ENCODE measurements at places on chromosomes 5 and 9. TPM values are rescaled to one million over a fixed set of nuclear protein-coding genes. Genes with fewer than 3 reads are reported as not detected.

Gene PCDHB12
- not detected for total RNA-seq

Gene MPDZ
- not detected for total RNA-seq

Gene TRIP13
- total RNA-seq, result 43.4 TPM

Gene ARL14EPL
- not detected for total RNA-seq

Gene FOXD4L4
- 0.11 TPM for total RNA-seq

Gene FOXE1
- total RNA-seq, result not detected

Gene IRX4
- total RNA-seq, result not detected

Gene IRX2
- not detected for total RNA-seq

Gene TLN1
- 235 TPM for total RNA-seq

Gene LCN12
- 0.73 TPM for total RNA-seq

Gene IL13
- 21.0 TPM for total RNA-seq

Gene FBP1
- total RNA-seq, result 0.13 TPM

Data from activated CD8-positive, alpha-beta memory T cell treated with anti-CD3 and anti-CD28 coated beads for 36 hours (primary cell).